ENCODE measurements at places on chromosomes 6 and 20.

DNA sequence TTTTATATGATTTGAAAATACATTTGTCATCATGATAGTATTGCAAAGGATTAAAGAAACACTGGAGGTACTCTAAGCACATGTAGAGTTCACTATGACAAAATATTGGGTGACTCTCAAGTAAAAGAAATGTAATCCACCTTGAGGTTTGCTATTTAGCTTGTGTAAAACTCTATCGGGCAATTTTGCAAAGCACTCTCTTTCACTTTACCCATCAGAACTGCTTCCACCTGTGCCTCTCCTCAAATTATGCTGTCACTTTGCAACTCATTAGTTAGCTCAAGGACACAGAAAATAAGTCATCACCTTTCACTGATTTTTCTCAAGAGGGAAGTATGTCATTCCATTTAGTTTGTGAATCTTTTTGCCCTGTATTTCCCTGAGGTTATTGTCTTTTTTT, 14.0 kb downstream of the TRDN start:
- DNase-seq: no peak

- no peak for DNase-seq
These were observed 54.3 kb upstream of the SLC2A12 start for GRCh38 chr6:134106702-134107101.

DNA sequence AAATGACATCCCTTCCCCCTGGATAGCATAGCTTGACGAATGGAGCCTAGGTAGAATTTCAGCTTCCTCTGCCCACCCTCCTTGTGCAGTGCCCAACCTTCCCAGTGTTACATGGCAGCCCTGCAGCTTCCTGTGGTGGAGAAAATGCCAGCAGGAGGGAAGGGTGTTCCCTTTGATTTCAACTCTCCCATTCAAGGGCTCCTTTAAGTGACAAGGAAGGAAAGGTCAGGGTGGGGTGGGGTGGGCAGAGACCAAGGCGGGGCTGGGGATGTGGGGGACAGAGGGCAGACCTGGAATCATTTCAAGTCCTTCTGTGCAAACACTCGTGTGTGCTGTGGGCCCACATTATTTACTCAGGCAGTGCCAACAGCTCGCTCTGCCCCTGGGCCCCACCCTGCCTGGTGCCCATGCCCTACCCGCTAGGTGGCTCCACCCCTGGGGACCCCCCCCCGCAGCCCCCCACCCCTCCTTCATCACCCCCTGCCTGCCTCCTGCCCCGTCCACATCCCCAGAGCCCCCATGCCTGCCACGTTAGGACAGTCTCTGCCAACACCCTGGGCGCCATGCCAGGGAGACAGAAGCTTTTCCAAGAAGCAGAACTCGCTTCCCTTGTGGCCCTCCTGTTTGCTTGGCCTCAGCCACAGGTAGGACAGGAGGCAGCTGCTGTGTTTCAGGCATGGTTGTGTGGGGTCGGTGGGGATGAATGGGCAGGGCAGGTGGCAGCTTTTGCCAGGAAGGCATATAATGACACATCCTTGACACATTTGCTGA, 9.4 kb downstream of the SPDEF start:
- DNase-seq: peak; percentile 54

GRCh38 chr6:119204719-119205118, 126.3 kb upstream of the FAM184A start:
- no peak for DNase-seq

GRCh38 chr6:26646074-26646473, 13.5 kb downstream of the ZNF322 start:
- no peak for DNase-seq

Measured in left ventricle myocardium inferior (tissue), 1 donor.